Activated CD4-positive, alpha-beta T cell treated with anti-CD3 and anti-CD28 coated beads, Interleukin-2, amount 50 U/mL, for 16 hours (primary cell): ENCODE measurements at places on chromosomes 13 and 19.

- peak; percentile 95 for DNase-seq
These were observed 13.8 kb upstream of the UBE2L5 start for GRCh38 chr13:30408319-30409101.

GRCh38 chr19:34228762-34229161, 25.6 kb upstream of the GARRE1 start:
- DNase-seq = no peak

- DNase-seq = peak; percentile 79
These were observed 21.3 kb downstream of the VRK3 start for GRCh38 chr19:50003810-50004419.

GRCh38 chr19:5908773-5909442, 4.2 kb downstream of the VMAC start:
- DNase-seq = no peak

GRCh38 chr13:27236478-27236877, 14.9 kb upstream of the RPL21 start:
- DNase-seq = no peak

- no peak for DNase-seq
These were observed 21.7 kb downstream of the PAF1 start for GRCh38 chr19:39369200-39369599.

DNA sequence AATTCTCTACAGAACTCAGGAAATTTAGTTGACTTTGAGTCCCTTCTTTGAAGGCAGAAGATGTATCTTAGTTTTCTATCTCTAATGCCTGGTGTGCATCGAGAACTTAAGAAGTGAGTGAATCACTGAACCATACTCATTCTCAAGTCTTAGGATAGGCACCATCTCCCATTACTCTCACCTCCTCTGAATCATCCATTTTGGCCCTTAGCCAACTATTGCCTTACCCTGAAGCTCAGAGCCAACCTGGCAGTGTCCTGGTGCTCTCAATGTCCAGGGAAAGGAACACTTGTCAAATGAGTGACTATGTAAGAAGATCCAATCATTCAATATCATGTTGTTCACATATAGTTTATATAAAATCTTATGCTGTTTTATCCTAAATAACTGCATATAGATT, 146.6 kb downstream of the RGCC start:
- no peak for DNase-seq

- no peak for DNase-seq
These were observed 1.0 kb downstream of the CDC16 start for GRCh38 chr13:114235697-114236096.

GRCh38 chr19:48510421-48511268, 990 bp downstream of the LMTK3 start:
- peak; percentile 74 for DNase-seq

DNA sequence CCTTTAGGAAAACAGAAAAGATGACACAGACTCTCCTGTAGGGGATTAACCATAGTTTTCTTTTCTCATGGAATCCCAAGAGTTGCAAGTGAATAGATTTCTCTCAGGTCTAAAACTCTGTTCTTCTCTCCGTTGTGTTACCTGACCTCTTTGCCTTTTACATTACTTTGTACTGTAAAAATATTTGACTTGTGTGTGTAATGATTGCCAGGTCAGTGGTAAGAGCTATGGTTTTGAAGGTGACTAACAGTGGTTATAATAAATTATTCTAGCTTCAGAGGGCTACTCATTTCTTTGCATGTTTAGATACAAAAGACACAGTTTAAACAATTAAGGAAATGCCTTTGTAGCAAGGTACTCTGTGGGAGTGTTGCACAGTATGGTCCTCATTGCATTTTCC, 23.0 kb upstream of the PSG2 start:
- DNase-seq = no peak

DNA sequence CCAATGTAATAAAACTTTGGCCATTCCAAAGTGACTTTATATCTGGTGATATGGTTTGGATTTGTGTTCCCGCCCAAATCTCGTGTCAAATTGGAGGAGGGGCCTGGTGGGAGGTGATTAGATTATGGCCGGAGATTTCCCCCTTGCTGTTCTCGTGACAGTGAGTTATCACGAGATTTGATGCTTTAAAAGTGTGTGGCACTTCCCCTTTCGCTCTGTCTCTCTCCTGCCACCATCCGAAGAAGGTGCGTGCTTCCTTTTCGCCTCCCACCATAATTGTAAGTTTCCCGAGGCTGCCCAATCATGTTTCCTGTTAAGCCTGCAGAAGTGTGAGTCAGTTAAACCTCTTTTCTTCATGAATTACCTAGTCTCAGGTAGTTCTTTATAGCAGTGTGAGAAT, 9.3 kb upstream of the NALCN start:
- DNase-seq = no peak

DNA sequence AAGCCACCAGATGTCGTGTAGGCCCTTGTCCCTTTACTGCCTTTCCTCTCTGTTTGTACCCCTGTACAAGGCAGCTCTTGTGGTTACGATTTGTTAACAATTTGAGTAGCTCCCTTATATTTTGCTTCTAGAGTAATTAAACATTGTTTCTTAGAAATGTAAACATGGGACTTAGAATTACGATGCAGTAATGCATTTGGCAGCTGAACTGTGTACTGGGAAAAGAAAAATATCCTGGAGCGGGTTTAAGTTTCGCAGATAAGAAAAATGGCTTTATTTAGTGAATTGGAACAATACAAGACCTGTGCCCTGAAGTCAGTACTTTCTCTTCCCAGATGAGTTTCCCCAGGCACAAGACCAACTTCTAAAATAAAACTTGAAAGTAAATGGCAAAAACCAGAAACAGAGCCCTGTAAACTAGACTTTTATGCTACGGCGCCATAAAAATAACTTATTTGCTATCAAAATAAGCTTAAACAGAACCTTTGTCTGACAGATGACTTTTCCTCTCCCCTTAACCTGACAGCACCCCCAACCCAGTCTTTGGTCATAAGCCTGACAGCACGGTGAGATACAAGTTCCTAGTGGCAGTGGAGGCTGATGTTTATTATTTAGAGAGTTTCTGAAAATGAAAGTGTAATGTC, 63.0 kb downstream of the LRCH1 start:
- no peak for DNase-seq

- no peak for DNase-seq
These were observed 23.2 kb upstream of the MAB21L1 start for GRCh38 chr13:35499676-35500075.

GRCh38 chr19:11848594-11849469, at the start of gene ZNF439:
TSS of gene ZNF439 (plus strand) at chr19:11848726. CDS start at chr19:11848868, 142 bp downstream.
- peak; percentile 52 for DNase-seq

DNA sequence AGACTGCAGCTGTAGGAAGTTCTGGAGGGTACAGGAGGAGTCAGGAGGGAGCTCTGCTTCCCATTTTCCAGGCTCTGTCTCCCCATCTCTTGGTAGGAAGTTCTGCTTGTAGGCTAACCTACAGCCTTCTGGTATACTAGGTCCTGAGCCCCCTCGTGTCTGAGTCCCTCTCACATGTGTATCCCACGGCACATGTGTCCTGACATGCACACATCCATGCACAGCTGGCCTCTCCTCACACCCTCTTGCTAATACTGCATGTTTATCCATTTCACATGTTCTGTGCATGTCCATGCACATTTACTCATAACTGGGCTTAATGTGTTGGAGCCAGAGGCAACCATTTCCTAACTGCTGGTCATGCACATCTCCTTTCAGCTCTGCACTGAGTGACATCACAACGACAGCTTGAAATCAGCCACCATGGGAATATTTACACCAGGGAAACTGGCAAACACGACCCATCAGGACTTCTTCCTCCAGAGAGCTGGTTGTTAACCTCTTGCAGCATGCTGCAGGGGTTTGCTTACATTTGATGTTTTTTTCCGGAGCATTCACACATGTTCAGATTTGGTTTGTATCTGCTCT, 3.0 kb downstream of the CD209 start:
- no peak for DNase-seq

- DNase-seq = no peak
These were observed 1.3 kb downstream of the KLF16 start for GRCh38 chr19:1862068-1862423.

- no peak for DNase-seq
These were observed 5.3 kb upstream of the GSK3A start for GRCh38 chr19:42247640-42248199.

DNA sequence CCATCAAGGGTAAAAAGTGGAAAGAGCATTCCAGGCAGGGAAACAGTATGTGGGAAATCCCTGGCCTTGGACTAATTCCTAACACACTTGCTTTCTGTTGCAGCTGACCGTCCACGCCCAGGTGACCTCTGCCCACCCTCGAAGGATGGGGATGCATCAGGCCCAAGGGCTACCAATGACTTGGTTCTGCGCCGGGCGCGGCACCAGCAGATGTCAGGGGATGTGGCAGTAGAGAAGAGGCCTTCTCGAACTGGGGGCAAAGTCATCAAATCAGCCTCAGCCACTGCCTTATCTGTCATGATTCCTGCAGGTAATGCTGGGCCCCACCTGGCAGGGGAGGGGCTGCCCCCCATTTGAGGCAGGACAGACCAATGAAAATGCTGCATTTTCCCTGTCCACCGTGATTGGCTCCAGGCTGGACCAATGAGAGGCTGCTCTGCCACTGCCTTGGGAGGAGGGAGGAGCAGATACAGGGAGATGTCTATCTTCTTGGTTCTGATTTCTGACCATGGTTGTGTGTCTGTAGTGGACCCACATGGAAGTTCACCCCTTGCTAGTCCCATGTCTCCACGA, 12.6 kb downstream of the DNASE2 start:
- DNase-seq = no peak

- no peak for DNase-seq
These were observed 52.5 kb downstream of the STK24 start for GRCh38 chr13:98524391-98524790.
